ENCODE measurements at places on chromosomes 12 and 14.

DNA sequence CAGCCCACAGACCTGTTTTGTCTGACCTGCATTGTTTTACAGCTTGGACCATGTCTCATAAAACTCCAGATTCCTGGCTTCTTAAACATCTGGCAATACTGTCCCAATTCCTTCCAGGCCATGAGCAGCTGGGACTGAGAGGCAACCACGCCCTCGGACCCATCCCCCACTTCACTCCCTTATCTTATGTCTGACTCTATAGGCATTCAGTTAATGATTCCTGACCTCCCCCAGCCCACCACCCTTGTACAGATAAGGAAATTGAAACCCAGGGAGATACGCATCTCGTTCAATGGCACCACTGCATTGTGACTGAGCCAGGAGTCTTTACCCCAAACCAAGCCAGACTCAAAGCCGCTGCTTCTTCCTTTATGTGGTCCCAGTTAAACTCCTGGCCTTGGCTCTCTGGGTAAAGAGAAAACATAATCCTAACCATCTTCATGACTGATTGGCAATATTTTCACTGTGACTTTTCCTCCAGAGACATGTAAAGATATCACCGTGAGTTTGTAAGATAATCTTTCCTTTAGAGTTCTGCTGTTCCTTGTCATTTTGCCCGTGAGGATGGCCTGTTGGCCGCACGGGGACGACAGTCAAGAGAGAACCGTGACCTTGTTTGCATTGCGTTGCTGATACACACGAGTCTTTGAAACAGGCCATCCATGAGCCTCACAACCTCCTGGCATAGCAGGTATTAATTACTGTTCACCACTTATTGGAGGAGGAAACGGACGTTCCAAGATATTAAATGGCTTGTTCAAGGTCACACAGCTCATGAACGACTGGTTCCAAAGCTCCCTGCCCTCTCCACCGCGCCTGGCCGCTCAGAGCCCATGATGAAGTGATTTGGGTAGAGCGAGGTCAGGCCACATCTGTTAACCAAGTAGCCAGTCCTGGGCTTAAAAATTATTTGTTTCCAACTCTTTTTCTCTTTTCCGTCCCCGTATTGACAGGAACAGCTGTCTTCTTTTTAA lies 39.4 kb downstream of the MAP1LC3B2 start:
- DNase-seq = no peak

GRCh38 chr14:71237556-71237955 lies 330.3 kb downstream of the PCNX1 start:
- peak; percentile 91 for DNase-seq

DNA sequence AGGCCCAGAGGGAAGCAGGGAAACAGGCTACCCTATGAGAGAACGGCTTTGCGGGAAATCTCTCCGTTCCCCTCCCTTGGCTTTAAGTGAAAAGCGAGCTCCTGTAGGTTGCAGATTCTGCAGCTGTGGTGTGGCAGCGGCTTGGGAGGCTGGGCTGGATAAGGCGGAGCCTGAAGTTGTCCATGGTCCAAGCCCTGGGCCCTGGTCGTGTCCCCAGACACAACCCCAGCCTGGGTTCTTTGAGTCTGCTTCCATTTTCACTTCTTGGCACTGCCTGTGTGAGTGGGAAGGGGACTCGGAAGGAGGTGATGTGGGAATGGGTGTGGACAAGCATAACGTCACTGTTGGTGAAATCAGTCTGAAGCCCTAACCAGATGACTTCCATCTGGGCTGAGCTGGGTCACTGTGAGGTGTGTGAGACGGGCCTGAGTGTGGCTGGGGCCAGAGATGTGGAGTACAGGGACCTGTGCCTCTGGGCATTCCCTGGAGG lies 43.0 kb upstream of the CTDSP2 start:
- DNase-seq = no peak

DNA sequence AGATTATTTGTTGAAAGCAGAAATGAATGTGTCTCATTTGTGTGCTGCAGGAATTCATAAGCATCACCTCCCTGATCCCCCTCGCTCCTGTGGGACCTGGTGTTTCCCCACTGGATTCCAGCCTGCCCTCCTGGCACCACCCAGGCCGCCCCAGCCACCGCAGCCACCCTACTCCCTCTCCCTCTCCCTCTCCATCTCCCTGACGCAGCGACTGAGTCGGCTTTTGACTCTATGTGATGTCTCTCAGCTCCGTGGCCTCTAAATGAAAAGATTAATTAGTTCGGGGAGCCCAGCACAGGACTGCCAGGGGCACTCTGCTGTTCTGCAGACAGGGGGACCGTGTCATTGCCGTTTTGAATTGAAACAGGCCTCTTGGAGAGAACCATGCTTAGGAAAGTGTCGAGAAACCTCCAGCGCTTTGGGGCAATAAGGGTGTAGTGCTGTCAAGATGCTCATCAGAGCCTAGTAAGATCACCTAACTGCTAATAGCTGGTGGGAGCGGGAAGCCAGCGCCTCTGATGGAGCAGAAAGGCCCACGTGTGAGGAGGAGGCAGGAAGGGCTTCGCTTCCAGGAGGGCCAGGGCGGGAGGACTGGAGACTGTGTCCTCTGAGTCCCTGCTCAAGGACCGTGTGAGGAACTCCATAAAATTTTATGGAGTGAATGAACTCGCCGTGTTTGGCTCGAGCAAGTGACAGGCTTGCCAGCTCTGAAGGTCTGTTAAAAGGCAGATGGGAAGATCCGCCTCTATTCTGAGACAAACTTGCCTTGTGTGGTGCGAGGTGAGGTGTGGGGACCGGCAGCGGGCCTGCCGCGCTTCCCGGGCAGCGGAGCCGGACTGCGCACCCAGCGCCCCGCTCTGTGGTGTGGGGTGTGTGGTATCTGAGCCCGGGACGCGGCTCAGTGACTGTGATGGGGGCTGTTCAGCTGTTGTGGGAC lies 157.4 kb upstream of the C14orf180 start:
- DNase-seq = peak; percentile 80

GRCh38 chr12:121034616-121035305 lies 4.3 kb downstream of the OASL start:
- DNase-seq = no peak

- peak; percentile 29 for DNase-seq
Measured at GRCh38 chr12:93376436-93377251, 1.1 kb upstream of the NUDT4 start.

- DNase-seq = peak; percentile 28
Measured at GRCh38 chr14:99548871-99549515, 55.0 kb downstream of the CCDC85C start.
